ENCODE measurements at places on chromosomes 7 and 10.

DNA sequence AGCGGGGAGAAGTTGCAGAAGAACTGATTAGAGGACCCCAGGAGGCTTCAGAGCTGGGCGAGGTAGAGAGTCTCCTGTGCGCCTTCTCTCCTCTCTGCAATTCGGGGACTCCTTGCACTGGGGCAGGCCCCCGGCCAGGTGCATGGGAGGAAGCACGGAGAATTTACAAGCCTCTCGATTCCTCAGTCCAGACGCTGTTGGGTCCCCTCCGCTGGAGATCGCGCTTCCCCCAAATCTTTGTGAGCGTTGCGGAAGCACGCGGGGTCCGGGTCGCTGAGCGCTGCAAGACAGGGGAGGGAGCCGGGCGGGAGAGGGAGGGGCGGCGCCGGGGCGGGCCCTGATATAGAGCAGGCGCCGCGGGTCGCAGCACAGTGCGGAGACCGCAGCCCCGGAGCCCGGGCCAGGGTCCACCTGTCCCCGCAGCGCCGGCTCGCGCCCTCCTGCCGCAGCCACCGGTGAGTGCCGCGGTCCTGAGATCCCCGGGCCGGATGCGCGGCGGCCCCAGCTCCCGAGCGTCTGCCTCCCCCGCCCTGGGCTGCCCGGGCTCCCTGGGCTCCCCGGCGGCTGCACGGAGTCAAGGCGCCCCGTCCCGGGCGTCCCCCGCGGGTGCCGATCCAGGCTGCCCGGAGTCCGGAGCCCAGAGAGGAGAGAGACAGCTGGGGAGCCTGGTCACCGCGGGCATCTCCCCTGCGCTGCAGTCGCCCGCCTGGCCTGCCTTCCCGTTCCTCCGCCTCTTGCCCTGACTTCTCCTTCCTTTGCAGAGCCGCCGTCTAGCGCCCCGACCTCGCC, at the start of gene PLAU:
TSS of gene PLAU (plus strand) at position 369 of the 789 bp plus-strand sequence. CDS start 424 bp downstream, outside the sequence.
- DNase-seq = no peak

- peak; percentile 38 for DNase-seq
These were observed 1.4 kb downstream of the KBTBD2 start for GRCh38 chr7:32890010-32890792.

DNA sequence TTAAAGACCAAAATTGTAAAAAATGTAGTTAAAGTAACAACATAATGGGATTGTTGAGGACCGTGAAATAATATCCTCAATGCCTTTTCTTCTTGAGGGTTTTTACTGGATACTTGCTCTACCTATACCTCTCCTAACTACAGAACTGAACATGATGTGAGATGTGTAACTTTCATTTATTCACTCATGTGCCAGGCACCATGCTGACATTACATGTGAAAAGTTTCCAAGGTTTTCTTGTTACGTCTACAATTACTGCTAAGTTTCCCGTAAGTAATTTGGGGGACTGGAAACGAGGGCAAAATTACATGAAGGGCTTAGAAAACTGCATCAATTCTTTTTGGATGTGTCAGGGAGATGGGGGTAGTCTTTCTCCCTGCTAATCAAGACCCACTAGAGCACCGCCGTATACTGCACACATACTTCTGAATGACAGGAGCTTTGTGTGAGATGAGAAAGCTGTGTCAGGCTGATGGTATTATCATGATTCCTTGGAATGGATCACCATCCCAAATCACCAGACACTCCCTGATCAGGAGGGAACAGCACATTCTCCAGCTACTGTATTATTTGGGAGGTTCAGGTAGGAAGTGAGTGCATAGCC, 41.8 kb downstream of the PTPRZ1 start:
- no peak for DNase-seq

DNA sequence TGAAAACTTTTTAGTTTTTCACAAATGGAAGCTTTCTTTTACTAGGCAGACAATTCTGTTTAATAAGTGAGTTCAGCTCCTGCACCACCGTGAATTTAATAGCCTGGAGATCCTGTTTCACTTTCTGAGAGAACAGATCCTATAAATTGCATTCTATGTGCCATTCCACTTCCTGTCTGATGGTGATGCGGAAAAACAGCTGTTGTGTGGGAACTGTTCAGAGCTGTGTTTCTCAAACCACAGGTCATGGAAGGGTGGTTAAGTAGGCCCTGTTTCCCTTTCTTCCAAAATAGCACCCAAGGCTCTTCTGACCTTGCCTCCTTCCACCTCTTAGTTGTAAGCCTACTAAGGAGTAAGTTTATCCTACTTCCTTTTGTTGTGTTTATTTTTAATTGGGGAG, 97.2 kb upstream of the DKK1 start:
- no peak for DNase-seq

DNA sequence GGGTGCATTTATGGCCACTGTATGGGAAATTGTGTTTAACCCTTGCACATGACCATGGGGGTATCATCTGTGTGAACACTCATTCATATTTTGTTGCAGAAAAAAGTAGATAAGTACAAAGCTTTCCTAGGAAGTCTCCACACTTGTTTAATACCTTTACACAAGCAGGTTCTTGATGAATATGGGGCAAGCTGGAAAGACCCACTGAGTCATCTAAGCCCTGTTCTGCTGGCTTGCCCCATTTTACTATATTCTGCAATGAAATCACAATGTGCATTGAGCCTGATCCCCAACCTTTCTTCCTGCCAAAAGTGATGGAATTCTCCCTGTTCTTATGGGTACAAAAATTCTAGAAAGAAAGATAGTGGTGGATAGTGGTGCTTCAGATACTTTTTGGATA, 99.8 kb downstream of the CCDC71L start:
- DNase-seq = no peak

DNA sequence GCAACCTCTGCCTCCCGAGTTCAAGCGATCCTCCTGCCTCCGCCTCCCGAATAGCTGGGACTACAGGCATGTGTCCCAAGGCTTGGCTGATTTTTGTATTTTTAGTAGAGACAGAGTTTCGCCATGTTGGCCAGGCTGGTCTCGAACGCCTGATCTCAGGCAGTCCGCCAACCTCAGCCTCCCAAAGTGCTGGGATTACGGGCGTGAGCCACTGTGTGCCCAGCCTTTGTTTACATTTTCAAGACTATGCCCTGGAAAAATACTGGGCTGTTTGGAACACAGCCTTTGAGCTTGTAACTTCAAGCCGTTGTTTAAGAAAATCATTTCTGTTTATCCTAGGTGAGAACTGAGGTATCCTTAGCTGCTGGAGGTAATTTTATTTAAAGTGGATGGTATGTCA, 1.9 kb downstream of the ZKSCAN1 start:
- DNase-seq = no peak

DNA sequence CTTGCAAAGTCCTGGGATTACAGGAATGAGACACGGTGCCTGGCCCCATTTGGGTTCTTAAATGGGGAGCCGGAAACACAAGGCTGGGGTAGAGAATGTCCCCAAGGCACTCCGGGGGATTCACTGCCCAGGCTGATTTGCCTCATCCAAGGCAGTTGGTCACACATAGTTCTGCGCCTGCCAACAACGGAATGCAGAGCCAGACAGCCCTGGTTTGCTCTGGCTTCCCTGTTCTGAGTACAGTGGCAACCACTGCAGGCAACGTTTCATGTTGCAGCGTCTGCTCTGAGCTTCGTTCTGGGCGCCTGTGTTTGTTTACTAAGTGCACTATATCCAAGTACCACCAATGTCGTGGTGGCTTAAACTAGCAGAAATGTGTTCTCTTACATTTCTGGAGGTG, 61.7 kb upstream of the C1QL3 start:
- no peak for DNase-seq

- DNase-seq = no peak
These were observed 224.6 kb upstream of the PITRM1 start for GRCh38 chr10:3397231-3397630.

- DNase-seq = no peak
These were observed 19.7 kb downstream of the EXOC6 start for GRCh38 chr10:92868036-92868435.

GRCh38 chr10:3077940-3078630, 10.7 kb downstream of the PFKP start:
- DNase-seq = no peak

DNA sequence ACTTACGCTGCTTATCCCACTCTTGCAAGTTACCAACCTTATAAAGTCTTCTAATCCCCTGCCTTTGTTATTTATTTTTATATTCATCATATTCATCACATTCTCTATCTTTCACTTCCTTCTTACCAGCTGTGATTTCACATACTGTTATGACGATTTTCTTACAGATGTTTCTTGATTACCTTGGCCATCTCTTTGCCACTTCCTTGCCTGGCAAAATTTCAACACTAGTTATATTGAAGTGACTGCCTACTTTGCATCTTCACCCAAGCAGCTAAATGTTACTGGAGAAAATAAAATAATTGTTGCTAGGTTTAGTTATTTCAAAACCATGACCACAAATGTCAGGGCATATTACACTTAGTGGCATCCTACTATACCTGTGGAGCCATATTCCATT, 8.8 kb upstream of the STEAP4 start:
- no peak for DNase-seq

- no peak for DNase-seq
These were observed 11.4 kb upstream of the RASGEF1A start for GRCh38 chr10:43278216-43278615.

DNA sequence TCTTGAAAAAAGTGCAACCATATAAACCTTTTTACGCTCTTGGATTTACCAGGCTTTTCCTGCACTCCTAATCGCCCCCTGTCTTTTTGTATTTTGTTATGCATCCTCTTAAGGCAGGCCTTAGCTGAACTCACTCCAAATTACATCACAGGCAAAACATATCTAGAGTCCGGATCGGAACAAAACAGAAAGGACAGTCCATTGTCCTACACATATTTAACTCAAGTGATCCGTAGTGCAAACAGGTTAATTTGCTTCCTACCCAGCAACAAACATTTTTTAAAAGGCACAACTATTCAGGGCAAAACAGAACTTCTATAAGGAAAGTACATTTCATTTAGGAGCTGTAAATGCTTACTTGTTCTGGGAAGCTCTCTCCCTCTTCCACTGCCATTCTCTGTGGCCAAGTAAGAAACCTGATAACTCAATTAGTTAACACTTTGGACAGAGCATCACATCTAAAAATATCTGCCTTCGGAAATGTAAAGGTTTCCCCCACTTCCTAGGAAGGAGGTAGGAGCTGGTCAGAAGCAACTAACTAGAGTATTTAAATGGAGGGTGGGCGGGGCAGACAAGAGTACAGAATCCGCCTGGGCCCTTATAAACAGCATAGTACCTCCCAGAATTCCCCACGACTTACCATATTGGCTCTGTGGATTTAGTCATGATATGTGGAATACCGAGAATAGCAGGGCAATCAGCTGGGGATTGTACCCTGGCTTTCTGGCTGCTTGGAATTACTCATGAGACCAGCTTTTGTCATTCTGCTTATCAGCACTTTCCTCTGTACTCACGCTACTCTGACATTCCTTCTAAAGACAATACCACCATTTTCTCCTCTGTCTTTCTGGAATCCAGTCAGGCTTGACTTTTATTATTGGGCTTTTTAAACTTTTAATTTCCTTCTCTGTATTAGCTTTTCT, 89.5 kb downstream of the ANK3 start:
- no peak for DNase-seq

DNA sequence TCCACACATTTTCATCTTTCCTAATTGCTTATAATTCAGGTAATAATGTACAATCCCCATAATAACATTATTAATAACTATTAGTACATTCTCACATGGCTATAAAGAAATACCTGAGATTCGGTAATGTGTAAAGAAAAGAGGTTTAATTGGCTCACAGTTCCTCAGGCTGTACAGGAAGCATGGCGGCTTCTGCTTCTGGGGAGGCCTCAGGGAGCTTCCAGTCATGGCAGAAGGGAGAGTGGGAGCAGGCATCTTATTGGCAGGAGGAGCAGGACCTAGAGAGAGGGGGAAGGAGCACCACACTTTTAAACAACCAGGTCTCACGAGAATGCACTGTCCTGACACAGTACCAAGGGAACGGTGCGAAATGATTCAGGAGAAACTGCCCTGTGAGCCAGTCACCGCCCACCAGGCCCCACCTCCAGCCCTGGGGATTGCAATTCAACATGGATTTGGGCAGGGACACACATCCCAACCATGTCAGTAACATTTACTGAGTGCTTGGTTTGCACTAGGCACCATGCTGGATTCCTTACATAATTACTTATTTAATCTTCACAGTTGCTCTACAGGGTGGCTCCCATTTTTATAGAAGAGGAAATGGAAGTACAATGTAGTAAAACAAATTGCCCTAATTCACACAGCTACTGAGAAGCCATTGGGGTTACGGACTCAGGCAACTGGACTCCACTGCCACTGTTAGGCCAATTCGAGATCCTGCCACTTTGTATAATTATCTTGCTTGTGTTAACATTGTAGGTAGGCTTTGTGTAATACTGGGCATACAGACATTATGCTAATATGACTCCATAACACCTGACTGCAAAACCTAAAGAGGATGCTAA, 8.7 kb upstream of the ESYT2 start:
- DNase-seq = no peak

DNA sequence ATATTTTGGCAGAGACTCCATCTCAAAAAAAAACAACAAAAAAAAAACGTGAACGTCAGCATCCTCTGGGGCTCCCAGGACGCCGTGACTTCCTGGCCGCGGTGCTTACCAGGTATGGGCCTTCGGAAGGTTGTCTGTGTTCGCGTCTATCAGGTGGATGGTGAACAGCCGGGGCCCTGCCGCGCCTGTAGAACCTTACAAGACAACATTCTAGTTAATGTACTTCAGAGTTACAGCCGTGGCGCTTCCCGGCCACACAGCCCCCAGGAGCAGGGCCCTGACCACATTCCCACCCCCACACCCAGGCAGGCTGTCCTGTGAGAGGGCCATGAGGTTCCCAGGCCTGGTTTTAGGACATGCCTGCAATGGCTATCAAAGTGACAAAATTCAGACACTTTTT, 111.0 kb downstream of the SMURF1 start:
- DNase-seq = no peak

- no peak for DNase-seq
These were observed 31.5 kb upstream of the DDX50 start for GRCh38 chr10:68869623-68870022.

GRCh38 chr10:15462253-15462897, 91.3 kb upstream of the FAM171A1 start:
- DNase-seq = no peak

DNA sequence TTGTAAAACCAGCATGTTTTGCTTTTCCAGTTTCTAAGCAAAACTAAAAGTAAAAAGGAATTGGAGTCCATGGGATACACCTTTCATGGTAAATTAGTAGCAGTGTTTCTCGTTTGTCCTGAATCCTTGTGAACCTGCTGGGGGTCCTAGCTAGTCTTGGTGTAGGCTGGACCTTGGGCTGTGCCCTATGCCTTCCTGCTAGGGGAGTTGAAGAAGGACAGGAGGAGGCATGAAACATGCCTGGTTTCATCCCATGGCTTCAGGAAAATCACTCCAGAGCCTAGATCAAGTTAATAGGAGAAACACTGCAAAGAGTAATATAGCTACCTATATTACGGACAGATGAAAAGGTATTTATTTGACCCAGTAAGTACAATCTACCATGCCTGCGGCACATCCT, 41.1 kb upstream of the GDF10 start:
- DNase-seq = no peak

- DNase-seq = no peak
These were observed 4.9 kb upstream of the YKT6 start for GRCh38 chr7:44195889-44196288.

- no peak for DNase-seq
These were observed 868 bp downstream of the EMX2 start for GRCh38 chr10:117543225-117544003.
